ENCODE measurements at places on chromosomes 7 and 10.
A peak's percentile ranks its signal among the peaks of the same experiment; 100 is the strongest.

- no peak for DNase-seq
Measured at GRCh38 chr7:127665922-127666321, 13.9 kb downstream of the SND1 start.

GRCh38 chr10:24740714-24741113 is 17.0 kb upstream of the ARHGAP21 start:
- DNase-seq: no peak

GRCh38 chr7:2539031-2539911 is 16.1 kb downstream of the BRAT1 start:
- no peak for DNase-seq

- DNase-seq: no peak
Measured at GRCh38 chr10:113433711-113434110, 119.1 kb upstream of the HABP2 start.

DNA sequence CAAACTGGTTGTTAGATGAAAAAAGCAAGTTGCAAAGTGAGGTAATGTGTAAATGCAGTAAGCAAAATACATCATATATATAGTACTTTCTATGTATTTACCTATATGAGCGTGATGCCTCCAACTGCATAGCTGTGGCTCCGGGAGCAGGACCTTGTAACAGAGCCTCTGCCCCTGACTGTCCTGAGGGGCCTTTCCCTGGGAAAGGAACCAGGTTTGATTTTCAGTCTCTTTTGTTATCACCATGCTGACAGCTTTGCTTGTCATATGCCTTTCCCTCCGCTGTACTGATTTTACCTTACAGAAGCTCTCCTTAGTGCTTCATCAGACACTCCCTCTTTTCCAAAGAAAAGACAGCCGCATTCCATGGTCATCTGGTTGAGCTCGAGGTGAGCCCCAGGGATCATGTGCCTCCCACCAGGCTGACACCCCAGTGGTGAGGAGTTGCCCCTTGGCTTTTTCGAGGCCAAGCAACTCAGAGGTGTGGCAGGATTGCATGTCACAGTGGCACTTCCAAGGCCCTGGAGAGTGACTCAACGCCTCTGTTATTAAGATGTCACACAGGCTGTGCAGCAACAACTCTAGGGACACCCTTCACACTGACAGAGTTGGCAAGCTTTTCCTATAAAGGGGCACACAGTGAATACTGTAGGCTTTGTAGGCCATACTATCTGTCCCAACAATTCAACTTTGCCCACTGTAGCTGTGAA is 78.9 kb downstream of the ALOX5 start:
- no peak for DNase-seq

DNA sequence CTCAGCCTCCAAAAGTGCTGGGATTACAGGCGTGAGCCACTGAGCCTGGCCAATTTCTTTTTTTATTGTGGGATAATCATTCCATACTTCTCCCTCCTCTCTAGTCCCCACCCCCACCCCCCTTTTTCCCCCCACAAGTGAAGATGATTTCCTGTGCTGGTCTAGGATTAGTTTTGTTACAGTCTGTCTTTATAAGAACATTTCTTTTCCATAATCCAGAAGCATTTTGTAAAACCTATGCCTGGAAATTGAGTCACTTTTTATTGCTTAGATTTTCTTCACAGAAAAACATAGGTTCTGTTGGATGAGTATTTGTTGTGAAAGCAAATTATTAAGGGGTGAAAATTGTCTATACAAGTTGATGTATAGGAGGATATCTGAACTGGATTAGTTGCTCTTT is 98.9 kb downstream of the KAT6B start:
- no peak for DNase-seq

GRCh38 chr7:142854372-142855113 is at the start of gene EPHB6:
Gene EPHB6, plus strand, starts transcription at chr7:142855076. Its CDS starts 8,152 bp downstream, at chr7:142863228.
- no peak for DNase-seq

- peak; percentile 29 for DNase-seq
Measured at GRCh38 chr10:127117125-127117524, 79.3 kb downstream of the INSYN2A start.

DNA sequence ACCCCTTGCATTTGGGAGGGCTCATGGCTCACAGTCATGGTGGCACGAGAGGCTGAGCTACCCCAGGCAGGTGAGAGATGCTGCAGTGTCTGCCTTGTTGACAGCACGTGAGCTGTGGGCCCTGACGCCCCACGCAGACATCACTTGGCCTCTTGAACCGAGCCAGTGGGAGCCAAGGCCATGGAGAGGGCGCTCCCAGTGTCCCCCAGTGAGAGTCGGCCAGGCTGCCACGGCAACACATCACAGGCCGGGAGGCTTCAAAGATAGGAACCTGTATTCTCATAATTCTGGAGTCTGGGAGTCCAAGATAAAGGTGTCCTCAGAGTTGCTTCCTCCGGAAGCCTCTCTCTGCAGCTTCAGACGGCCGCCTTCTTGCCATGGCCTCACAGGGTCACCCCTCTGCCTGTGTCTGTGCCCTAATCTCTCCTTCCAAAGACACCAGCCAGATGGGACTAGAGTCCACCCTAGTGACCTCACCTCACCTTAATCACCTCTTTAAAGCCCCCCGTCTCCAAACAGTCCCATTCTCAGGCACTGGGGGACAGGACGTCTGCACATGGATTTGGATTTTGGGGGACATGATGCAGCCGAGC is 119.6 kb downstream of the KLF6 start:
- no peak for DNase-seq

GRCh38 chr10:98433881-98434732 is 12.6 kb downstream of the HPS1 start:
- DNase-seq: no peak

DNA sequence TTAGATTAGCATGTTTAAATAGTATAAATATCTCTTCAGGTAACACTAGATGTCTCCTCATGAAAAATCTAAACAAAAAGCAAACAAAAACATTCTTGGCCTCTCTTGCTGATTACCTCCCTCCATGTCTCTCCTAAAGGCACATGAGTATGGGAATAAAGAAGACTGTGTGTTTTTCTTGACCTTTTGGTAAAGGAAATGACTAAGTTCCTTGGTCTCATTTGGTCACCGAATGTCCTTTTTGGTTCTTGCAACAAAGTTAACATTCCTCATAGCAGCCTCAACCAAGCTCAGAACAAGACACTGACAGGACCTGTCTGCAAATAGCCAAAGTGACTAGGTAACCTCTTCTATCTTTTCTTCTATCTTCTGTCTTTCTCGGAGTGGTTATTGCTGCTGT is 35.5 kb downstream of the POM121L12 start:
- no peak for DNase-seq

DNA sequence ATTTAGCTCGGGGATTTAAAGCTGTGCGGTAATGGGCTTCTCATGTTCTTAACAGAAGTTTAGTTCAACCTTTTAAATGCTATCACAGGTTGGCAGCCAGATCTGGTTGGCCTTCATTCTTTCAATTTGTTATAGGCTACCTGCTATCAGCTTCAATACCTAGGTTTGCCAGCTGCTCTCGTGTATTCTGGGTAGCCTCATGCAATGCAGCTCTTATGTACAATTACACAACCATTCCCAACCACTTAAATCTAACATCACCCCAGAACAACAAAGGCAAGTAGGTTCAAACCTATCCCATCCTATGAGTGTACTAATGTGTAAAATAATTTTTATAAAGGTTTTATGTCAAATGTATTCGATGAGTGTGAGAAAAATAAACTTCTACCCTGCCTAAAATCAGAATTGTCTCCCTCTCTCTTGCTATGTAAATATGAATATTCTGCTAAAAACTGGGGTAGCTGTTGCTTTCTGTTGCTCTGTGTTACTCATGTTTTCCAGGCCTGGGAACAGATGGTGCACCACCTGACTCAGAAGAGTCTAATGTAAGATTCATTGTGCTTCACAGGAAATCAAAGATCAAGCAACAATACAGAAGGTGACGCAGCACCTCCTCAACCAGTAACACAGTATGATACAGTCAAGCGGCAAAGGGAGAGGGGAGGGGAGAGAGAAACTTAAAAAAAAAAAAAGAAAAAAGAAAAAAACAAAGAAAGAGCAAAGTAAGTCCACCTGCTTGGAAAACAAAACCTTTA is 188.6 kb downstream of the ETV1 start:
- no peak for DNase-seq

- no peak for DNase-seq
Measured at GRCh38 chr7:135917721-135918120, 59.4 kb downstream of the MTPN start.

- DNase-seq: no peak
Measured at GRCh38 chr10:28971764-28972163, 294.4 kb downstream of the BAMBI start.

DNA sequence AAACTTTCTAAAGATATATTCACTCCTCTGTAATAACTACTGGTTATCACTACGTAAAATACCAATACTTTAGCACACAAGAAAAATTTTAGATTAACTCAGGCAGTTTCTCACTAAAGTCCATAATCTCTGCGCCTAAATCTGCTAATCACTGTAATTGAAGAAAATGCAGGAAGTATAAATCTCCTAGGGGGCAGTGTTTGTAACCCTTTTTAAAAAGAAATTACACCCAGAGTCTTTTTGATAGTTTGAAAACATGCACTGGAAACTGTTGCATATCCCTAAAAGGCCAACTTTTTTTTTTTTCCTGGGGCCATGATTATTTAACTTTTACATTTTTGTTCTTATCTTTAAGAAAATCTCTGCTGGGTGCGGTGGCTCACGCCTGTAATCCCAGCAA is 209.6 kb downstream of the KIAA1217 start:
- no peak for DNase-seq

- no peak for DNase-seq
Measured at GRCh38 chr10:101829561-101830315, 11.5 kb upstream of the OGA start.

DNA sequence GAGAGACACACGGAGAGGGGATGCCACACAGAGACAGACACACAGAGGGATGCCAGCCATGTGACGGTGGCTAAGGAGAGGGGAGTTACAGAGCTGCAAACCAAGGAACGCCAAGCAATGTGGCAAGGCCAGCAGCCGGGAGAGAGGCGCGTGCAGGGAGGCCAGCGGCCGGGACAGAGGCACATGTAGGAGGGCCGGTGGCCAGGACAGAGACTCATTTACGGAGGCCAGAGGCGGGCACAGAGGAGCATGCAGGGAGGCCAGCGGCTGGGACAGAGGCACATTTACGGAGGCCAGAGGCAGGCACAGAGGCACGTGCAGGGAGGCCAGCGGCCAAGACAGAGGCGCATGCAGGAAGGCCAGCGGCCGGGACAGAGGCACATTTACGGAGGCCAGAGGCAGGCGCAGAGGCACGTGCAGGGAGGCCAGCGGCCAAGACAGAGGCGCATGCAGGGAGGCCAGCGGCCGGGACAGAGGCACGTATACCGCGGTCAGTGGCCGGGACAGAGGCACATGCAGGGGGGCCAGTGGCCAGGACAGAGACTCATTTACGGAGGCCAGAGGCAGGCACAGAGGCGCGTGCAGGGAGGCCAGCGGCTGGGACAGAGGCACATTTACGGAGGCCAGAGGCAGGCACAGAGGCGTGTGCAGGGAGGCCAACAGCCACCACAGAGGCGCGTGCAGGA is 40.4 kb downstream of the INSIG1 start:
- no peak for DNase-seq

Data from substantia nigra (tissue), 51 donors.